CD4-positive, alpha-beta T cell treated with Interleukin-15 for 4 hours (primary cell): ENCODE measurements at places on chromosomes 4 and X.
A peak's percentile ranks its signal among the peaks of the same experiment; 100 is the strongest.

- DNase-seq, result no peak
Measured at GRCh38 chr4:93710101-93710846, 118.3 kb upstream of the ATOH1 start.

DNA sequence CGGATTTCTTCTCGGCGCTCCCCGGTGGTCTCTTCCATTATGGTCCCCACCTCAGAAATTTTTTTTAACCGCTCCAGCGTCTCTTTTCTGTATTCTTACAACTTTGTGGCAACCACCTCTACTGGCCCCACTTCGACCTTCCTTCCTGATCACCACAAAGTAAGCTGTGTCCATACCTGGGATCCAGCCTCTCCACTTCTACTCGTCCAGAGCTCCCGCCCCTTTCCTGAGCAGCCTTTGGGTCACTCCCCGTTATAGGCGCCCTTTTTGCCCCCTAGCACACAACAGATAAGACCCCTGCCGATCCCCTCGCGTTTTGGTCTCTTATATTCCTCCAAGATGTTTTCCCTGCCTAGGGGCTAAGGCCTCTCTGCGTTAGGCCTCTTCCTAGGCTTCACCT is 557 bp downstream of the PIGG start:
- no peak for DNase-seq

- peak; percentile 2 for DNase-seq
Measured at GRCh38 chrX:45322382-45322781, 121.7 kb upstream of the DIPK2B start.

DNA sequence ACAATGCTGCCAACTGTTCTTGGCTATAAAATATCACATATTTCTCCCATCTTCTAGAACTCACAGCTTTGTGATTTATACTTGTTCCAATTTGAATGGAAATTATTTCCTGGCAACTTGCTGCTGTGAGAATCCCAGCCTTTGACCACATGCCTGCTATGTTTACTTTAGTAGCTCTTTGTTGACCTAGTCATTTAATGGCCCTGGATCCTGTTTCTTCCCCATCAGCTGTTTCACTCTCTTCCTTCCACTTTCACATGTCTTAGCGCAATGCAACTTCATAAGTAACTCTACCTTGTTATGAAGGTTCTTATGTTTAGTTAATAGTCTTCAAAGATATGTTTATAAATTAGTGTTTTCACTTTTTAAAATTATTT is 1973.6 kb upstream of the AGA start:
- no peak for DNase-seq
